Left renal cortex interstitium (tissue), 4 donors: ENCODE measurements at places on chromosomes 7 and 10.

- no peak for DNase-seq
These were observed 72.7 kb downstream of the LHPP start for GRCh38 chr10:124534231-124534798.

DNA sequence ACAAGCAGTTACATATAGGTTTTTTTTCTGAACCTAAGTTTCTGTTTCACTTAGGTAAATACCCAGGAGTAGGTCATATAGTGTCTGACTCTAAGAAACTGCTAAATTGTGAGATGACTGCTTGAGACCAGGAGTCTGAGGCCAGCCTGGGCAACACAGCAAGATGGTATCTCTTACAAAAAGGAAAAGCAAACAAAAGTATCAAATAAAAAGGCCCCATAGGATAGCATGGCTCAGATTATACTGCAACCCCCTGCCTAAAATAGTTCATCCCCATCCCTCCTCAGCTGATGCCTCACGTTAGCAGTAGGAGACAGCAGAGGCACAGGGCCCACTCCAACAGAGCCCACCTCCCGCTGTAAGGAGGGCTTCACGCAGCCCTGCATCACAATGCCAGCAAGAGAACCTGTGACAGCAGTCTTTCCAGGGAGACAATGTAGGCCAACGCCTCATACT, 90.3 kb downstream of the SRPK2 start:
- no peak for DNase-seq

DNA sequence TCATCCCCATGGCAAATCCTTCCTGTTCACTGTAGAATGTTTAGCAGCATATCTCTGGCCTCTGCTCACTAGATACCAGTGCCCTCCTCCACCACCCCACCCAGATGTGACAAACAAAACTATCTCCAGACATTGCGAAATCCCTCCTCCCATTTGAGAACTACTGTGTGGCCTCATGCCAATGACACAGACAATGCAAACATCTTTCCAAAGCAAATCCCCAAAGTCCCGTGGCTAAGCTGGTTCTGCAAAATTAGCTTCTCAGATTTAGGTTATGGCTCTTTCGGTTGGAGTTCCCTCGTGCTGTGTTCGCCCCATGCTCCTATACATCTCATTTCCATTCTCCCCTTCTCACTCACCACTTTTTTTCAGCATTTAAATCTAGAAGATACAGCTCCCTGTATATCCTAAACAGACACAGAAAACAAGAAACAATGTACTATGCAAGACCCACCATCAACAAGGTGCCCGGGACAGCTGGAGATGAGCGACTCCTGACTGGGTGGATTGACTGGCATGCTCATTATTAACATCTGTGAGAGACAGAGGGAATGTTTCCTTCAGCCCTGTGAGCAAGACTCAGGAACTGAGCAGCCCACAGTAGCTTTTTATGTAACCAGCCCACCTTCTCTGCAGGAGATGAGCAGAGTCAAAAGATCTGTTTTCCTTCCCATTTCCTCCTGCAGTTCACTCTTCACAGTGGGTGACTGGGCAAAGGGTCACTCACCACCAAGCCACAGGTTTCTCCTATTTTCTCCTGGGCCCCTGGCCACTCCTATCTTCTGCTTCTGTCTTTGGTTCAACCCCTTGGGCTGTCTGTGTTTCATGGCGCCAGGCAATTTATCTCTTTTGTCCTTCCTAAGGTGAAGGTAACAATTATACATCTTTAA, 225.7 kb upstream of the AOAH start:
- no peak for DNase-seq

DNA sequence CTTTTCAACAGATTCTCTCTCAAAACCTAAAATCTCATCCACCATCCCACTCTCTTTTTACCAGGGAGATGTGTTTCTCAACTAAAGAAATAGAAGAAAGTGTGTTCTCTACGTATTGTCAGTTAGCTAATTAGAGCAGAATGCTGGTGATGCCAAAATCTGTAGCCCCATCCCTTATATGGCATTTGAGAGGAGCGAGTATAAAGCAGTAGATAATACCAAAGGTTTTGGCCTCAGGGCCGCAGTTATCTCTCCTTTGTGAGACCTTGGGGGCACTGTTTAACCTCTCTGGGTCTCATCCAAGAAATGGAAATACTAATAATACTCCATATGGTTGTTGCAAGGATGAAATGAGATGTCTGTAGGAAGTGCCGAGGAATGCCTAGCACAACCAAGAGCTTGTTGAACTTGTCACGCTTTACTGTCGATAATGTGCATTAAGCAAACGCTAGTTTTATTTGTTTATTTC, 456 bp upstream of the DLD start:
- no peak for DNase-seq

DNA sequence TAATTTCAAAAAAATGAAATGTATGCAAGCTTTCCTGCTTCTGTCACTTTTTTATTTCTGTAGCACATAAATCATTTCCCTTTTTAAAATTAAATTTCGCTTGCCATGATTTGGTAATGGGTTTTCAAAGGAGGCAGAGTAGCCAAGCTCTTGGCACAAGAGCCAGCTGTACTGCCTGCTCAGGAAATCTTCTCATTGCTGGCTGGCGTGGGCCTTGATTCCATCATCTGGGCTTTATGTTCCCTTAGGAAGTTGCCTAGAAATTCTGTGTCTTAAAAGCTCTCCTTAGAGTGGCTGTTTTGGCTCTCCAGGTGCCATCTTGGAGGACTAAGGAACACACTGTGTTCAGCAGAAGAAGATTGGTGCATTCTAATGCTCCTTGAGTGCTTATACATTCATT, 107.4 kb downstream of the ARID5B start:
- no peak for DNase-seq

DNA sequence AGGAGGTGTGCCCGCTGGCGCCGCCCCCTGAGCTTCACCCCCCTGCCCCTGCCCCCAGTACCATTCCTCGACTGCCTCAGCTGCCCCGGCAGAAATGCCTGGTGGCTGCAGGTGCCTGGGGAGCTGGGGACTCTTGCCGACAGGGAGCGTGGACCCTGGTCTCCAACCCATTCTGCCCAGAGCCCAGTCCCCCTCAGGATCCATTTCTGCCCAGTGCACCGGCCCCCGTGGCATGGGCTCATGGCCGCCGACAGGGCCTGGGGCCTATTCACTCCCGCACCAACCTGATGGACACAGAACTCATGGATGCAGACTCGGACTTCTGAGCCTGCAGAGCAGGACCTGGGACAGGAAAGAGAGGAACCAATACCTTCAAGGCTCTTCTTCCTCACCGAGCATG, 12.7 kb upstream of the AHCYL2 start:
- DNase-seq, result no peak

DNA sequence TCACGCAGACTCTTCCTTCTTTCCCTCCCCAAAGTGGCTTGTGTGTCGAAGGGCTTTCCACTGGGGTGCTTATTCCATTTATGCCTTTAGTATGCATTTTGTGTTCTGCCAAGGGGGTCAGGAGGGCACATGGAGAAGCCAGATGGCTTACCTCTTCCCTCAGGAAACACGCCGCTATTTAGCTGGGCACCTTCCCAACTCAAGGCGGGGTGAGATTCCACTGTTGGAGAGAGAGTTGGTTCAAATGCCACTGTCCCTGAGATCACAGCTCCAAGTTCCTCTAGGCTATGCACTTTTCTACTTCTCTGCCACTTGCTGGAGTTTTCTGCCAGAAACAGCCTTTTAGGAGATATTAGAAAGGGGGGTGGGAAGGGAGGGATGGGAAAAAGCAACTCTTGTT, 1091.8 kb downstream of the LRMDA start:
- no peak for DNase-seq

- no peak for DNase-seq
These were observed 72.6 kb upstream of the NANOS1 start for GRCh38 chr10:118956802-118957442.

DNA sequence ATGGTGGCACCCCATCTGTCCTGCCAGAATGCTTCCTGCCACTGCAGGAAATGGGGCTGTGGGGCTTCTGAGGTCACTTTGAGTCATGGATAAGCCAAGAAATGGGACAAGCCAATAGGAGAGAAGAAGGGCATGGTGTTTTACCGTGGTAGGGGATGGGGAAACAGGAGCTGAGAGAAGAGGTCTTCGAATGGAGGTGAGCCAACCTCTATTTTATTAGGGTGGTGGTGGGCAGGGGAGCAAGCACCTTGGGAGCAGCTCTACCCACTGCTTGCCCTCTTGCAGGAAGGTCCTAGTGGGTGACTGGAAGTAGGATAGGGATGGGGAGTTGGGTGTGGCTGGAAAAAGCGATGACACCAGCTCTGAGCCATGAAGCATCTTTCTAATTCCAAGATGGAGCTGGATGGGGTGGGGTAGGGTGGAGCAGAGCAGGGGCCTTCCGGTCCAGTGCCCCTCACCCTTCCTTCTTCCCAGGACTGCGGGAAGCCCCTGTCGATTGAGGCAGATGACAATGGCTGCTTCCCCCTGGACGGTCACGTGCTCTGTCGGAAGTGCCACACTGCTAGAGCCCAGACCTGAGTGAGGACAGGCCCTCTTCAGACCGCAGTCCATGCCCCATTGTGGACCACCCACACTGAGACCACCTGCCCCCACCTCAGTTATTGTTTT, 9.1 kb downstream of the ZYX start:
- no peak for DNase-seq

- no peak for DNase-seq
These were observed 6.6 kb downstream of the DMBT1 start for GRCh38 chr10:122567056-122567660.

DNA sequence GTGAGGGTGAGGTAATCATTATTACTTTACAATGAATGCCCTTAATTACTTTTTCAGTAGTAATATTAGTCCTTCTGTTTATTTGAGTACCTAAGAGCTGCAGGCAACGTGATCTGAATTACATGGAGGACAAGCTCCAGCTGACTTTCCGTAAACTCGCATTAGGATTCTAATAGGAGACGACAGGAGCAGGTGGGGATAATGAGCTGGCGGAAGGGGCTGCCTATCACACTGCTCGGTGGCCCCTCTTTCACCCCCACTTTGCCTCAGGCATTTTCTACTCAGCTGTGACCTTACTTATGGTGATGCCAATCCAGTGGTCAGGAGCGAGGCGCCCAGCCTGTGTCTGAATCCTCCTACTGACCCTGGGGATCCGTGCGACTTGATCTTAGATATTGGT, at the start of gene C7orf33:
Gene C7orf33 (plus strand): TSS at position 296 of the 400 bp plus-strand sequence. CDS start 160 bp downstream, outside the sequence.
- no peak for DNase-seq

DNA sequence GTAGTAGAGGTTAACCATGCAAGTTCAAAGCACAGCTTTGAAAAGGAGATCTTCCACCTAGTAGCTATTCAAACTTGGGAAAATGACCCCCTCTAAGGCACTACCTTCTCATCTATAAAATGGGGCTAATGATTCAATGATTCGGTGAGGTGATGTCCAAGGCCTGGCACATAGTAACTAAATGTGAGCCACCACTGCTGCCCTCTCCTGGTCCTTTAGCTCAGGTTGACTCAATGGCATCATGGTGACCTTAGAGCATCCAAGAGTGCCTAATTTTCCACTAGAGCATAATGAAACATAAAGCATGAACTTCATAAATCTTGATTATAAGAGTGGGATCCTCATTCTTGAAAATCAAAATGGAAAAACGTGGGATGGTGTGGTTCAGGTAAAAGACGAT, 16.3 kb upstream of the PLCE1 start:
- DNase-seq, result no peak

- no peak for DNase-seq
These were observed 49.6 kb upstream of the CSTF2T start for GRCh38 chr10:51748959-51749358.

DNA sequence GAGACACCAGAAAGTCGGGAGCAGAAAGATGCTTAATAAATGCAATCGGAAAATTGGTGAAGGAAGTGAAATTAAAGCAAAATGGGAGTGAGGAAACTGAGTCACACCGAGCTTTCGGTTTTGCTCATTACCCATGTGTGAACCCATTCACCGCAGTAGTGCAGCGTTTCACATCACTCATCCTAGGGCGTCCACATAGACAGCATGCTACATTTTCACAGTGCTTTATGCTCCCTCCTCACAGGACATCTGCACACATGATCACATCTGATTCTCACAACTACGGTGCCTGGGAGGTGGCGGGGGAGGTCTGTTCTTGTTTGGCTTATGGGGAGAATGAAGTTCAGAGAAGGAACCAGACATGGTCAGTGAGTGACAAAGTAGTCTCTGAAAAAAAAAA, 36.6 kb upstream of the ATP6V0A4 start:
- no peak for DNase-seq

GRCh38 chr7:140238778-140239652, 62.2 kb upstream of the KDM7A start:
- DNase-seq, result no peak

DNA sequence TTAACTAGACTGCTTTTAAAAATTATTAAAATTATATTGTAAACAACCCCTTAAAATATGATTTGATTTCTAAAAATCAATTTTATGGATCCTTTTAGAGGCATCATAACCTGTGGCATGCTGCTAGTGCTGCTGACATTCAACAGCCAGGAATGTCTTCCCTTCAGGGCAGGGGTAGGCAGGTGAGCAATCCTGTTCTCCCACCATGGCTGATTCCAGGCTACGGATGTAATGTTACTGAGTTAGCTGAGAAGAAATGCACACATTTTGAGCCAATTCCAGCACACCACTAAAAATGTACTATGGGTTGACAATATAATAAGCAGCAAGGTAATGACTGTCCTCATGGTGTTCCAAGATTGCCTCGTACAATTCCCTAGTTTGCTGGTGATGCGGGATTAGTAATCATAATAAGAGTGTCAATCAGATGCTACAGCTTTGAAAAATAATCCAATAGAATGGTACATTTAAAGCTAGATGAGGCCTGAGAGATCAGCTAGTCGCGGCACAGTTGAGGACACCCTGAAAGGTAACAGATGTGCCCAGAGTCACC, 108.7 kb upstream of the PRR15 start:
- DNase-seq, result no peak

GRCh38 chr10:351770-352334, 216.6 kb downstream of the ZMYND11 start:
- no peak for DNase-seq

- DNase-seq, result no peak
These were observed 14.9 kb downstream of the ZC3HAV1 start for GRCh38 chr7:139094596-139094995.

- no peak for DNase-seq
These were observed 2.1 kb downstream of the RET start for GRCh38 chr10:43078986-43079273.

GRCh38 chr7:118009419-118009818, 136.2 kb upstream of the CTTNBP2 start:
- DNase-seq, result no peak

DNA sequence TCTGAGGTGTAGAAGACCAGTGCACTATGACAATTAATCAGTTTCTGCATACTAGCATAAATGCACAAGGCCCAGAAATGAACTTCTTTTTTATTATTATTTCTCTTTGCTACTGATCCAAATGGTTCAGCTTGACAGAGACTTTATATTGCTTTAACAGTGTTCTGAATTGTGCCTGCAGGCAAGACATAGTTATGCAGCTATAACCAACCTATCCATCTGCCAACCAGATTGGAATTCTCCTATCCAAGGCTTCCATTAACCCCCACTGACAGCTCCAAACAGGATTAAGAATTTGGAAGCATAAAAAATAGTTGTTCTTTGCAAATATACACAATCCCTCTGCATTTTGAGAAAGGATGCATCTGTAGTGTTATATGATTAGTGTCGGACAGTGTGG, 98.2 kb downstream of the BTRC start:
- no peak for DNase-seq
